ENCODE measurements at places on chromosomes 11 and 22.
A peak's percentile ranks its signal among the peaks of the same experiment; 100 is the strongest.

GRCh38 chr11:27046956-27047355 is 6.3 kb downstream of the BBOX1 start:
- DNase-seq = no peak

DNA sequence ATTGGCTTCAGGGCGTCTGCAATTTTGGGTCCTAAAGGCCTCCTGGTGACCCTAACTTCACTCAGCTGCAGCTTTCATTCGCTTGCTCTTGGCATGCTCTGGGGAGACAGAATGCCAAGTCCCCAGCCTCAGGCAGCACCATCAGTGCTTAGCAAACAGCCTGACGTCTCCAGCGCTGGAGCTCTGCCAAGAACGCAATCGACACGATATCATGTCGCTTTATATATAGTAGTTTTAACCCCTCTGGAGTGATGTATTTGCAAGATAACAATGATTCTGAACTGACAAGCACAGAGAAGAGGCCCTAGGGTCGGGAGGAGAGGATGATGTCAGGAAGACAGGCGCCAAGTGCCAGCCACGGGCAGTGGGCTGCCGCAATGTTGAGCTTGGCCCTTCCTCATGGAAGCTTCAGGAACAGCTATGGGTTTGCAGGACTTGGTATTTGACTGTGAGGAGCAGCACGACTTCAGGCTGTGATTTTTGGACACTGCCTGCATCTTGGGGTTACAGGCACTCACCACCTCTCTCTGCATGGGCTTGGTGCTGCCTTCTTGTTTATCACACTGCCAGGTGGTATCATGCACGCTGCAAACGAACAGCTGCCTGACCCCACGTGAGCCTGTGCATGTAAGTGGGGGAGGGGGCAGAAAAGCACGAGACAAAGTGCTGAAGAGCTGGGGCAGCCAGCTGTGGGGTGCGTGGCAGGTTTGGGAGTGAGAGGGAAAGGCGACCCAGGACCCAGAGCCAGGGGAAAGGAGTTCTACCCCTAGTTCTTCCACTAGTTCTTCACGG is 26.1 kb downstream of the B3GAT1 start:
- DNase-seq = peak; percentile 86

GRCh38 chr22:39592081-39593065 is 21.8 kb downstream of the CACNA1I start:
- peak; percentile 54 for DNase-seq

- DNase-seq = no peak
These were observed 632 bp upstream of the CCDC34 start for GRCh38 chr11:27363576-27364117.

Data from Ammon's horn (tissue), 1 donor.